ENCODE measurements at places on chromosomes 7 and 10.

GRCh38 chr10:113241599-113242360, 291.7 kb downstream of the TCF7L2 start:
- DNase-seq: no peak

- DNase-seq: no peak
These were observed 31.1 kb downstream of the JAZF1 start for GRCh38 chr7:28149291-28150101.

DNA sequence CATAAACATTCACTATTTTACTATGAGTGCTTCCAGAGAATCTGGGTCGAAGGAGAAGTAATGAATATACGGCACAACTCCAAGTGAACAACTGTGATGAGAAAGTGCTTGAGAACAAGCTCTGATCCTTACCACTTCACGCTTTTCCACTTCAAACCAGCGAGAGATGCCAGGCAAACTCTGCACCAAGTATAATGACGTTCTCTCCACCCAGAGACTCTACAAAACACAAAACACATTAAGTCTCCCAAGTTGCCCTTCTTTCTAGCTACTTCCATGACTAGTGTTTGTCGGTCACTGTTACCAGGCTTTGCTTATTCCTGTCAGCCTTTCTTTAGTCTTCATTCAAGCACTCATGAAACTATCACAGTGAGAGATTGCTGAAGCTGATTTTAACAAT, 193.1 kb upstream of the IMMP2L start:
- DNase-seq: no peak

DNA sequence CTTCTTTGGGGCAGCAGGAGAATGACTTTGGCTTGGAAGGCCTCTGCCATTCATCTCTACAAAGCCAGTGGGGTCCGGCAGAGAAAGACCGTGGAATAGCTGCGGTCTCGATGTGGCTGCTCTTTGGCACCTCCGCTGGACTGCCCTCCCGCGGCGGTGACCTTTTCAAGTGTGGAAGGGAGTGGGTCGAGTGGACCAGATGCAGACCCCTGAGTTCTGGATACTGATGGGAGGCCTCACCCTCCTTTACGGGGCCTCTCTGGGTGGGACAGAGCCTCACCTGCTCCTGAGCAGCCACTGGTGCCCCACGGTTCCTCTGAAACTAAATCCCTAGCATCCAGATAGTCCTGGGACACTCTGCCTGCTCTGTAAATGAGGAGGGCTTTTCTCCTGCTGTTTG, 113.1 kb downstream of the NT5C2 start:
- no peak for DNase-seq

- DNase-seq: no peak
These were observed 6.9 kb downstream of the NOLC1 start for GRCh38 chr10:102159051-102159597.

- no peak for DNase-seq
These were observed 75.7 kb upstream of the NANOS1 start for GRCh38 chr10:118953598-118954393.

- DNase-seq: no peak
These were observed 36.7 kb downstream of the CDK6 start for GRCh38 chr7:92799446-92800211.

DNA sequence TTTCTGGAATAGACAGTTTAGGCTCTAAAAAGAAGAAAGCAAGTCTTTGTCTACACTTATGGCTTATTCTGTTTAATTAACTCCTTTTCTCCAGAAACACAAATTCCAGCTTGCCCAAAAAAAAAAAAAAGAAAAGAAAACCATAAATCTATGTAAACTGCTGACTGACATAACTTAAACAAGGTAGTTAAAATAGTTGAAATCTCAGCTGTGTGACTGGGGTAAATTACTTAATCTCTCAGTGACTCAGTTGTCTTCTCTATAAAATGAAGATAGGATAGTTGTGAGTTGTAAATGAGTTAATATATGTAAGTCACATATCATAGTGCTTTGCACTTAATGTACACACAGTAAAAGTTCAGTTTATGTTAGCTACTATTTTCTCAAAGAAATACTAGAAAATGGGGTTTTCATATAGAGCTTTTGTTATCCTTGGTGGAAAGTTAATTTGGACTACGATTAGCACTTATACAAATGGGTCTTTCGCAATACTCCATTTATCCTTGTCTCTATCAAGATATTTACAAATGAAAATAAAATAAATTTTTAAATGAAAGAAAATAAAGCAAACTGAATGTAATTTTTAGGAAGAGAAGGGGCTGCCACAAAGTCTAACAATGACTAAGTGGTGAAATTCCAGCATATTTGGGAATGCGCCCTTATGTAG, 200.9 kb downstream of the MBL2 start:
- DNase-seq: no peak

DNA sequence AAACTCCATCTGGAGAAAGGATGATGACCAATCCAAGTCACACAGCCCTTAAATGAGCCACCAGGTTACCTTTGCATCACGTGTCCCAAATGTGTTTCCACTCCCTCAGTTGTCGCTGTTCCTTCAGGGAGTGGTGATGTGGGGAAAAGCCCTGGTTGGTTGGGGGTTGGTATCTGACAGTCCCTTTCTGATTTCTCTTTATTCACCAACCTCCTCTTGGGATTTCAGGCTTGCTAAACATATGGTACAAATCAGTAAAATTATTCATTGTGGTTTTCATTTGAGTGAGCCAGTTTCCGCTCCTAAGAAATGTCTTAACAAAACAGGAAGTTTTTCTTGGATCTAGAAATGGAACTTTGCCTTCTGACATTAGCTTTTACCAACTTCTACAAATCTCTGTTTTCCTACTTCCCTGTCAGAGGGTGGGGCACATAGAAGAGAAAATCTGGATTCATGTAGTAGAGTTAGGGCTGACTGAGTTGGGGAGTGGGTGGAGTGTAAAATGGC, 40.0 kb upstream of the KMT2E start:
- DNase-seq: peak; percentile 91

DNA sequence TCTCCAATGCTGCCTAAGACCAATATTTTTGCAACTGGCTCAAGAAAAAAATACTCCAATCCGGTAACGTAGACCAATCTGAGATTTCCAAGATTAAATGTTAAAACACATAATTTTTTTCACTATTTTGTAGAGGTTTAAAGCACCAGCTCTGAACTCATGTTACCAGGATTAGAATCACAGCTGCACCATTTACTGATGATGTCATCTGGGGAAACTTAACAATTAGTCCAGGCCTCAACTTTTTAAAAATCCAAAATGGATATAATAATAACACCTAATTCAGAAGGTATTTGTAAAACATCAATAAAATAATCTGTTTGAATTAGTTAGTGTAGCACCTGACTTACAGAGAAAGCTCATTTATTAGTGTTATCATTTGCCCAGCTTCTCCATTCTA, 14.4 kb downstream of the PON1 start:
- DNase-seq: no peak

Data from dermis microvascular lymphatic vessel endothelial cell (primary cell).